ENCODE measurements at places on chromosomes 3 and 15.

DNA sequence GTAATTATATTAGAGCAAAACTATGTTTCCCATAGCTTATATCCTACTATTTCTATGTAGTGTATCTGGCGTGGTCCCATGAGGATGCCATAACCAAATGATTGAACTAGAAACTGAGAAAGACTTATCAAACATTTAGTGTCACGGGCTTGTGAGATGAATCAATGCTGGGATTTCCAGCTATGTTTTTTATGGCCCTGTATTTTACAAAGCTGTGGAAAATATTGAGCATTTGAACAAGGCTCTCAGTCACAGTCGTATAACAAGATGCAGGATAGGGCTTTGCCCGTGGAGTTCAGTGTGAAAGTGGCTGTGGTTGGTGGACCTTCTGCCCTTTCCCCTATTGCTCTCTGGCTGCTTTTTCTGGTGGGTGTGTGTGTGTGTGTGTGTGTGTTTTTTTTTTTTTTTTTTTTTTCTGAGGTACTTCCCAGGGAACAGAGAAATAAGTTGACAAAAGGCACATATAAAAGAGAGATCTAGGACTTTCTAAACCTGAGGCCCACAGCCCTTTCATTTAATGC is 60.7 kb downstream of the CACNA1D start:
- no peak for DNase-seq

- peak; percentile 69 for DNase-seq
Observed at GRCh38 chr15:68795298-68795848, 25.3 kb downstream of the ANP32A start.

DNA sequence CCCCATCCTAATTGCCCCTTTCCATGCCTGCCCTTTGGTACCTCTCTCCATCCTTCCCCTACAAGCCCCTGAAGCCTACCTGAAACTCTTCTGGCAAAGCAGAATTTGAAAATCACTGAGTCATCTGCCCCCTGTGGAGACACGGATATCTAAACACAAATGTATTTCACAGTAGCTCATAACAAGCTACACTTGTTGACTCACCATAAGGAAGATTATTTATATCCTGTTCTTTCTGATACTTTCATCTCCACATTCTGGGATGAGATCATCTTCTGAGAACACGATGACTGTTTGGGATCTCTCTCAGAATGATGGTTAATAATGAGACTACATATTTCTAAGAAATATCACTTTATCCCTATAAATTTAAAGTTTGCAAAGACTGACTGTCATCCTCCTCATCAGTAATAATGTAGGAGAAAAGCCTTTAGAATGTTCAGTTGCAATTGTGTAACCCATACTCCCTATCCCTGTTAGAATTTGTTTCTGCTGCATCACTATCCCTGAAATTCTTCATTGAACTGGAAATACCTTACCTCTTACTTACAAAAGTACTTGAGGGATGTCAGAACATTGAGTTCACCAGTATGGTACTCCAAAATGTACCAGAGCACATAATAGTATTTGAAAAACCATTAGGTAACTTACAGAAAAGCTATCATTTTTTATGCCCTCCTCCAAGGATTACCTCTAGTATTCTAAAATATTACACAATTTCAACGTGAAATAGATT is 116.1 kb upstream of the IL12A start:
- DNase-seq = peak; percentile 86

DNA sequence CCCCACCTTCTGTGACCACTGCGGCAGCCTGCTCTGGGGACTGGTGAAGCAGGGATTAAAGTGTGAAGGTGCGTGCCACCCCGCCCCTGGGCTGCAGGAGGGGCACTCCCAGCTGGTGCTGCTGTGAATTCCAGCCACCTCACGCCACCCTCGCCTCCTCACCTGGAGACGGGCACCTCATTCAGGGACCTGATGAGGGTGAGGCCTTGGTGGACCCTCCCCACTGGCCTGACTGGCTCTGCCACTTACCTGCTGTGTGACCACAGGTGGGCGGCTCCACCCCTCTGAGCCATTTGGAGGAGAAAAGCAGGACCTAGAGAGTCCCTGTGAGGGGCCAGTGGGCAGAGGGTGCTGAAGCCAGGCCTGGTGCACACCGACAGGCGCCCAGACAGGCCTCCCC is 22.5 kb downstream of the PRKCD start:
- no peak for DNase-seq

DNA sequence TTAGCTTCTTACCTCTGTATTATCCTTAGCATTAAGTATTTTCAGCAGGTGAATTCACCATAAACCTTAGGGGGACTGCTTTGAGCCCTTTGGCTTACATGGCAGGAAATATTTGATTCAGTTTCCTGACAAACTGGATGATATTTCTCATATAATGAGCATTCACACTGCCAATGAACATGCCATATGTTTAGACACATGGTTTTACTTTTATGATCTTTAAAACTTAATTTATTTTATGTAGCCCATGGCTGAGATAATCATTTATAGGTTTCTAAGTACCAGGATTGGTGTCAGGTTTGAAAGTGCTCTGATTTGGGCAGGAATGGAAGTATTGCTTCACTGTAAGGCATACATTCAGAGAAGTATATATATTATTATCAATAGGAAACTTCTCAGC is 319.1 kb downstream of the ZPLD1 start:
- no peak for DNase-seq

DNA sequence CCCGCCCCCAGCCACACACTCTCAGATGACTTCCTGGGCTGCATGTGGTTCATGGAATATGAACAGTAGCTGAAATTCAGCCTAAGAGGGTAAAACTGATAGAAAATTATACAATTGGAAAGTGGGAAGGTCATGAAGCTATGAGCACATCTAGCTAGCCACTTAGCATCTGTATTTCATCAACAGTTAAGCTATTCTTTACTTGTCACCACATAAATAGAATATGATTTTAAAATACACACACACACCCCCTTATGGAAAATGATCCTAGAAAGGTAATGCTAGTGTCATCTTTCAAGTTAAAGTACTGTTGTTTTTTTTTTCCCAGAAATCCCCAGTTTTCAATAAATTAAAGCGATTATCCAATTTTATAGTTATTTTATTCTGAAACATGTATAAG is 3.6 kb downstream of the MAP4 start:
- no peak for DNase-seq

GRCh38 chr3:179288845-179289244 is 34.0 kb upstream of the ZNF639 start:
- DNase-seq = no peak

- DNase-seq = no peak
Observed at GRCh38 chr3:150264561-150265279, 143.4 kb upstream of the TSC22D2 start.

GRCh38 chr3:195558602-195559001 is 15.5 kb upstream of the PPP1R2 start:
- DNase-seq = peak; percentile 69

GRCh38 chr3:116067326-116067725 is 378.0 kb downstream of the LSAMP start:
- no peak for DNase-seq

DNA sequence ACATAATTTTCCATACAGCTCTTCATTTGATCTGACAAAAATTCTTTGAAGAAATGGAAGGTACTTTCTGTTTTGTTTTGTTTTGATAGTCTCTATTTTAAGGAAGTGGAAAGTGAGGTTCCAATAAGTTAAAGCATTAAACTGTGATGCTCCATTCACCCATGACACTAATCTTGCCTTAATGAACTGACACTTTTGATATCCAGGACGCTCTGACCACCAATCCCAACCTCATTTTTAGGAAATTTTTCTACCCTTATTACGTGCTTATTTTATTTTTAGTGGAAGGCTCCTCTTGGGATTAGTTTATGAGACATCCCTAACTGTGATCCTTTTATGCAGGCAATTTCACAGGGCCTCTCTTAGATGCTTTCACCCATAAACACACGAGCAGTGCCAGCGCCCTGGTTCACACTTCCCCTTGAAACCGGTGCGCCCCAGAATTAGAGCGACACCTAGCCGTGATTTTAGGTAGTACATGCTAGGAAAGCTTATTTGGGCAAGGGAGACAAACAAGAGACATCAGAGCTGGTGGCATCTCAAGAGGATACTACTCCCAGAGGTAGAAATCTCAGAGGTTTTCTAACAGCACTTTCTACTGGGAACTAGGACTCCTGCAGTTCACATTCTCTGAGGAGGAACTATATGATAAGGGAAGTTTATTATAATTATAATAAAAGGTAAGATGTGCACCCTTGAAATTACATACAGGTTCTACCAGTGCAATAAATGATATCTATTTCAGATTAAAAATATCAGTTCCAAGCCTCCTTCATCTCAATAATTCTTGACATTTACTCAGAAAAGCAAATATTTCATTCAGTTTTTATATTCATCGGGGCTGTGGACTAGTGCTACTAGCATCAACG is 173.9 kb downstream of the SLC9A9 start:
- peak; percentile 80 for DNase-seq

- peak; percentile 99 for DNase-seq
Observed at GRCh38 chr3:196688349-196688748, 23.7 kb downstream of the CEP19 start.

GRCh38 chr3:140748903-140749302 is 71.0 kb downstream of the TRIM42 start:
- DNase-seq = no peak

GRCh38 chr15:95439922-95440376 is 890.6 kb upstream of the NR2F2 start:
- DNase-seq = no peak

DNA sequence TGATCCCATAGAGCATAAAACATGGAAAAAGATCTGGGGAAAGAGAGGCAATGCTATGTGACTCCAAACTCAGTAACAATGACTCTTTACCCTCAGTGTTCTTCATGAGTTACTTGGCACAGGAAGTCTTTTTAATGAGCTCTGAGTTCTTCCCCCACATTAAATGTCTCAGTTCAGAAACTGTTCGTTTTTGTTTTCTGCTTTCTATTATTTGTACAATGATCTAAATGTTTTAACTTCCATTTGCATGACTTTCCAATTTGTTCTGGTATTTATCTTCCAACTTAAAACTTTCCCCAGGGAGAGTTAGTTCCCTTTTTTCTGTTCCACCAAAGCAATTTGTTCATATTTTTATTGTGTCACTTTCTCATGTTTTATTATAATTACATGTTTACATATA is 177.0 kb upstream of the ZBTB20 start:
- DNase-seq = no peak

DNA sequence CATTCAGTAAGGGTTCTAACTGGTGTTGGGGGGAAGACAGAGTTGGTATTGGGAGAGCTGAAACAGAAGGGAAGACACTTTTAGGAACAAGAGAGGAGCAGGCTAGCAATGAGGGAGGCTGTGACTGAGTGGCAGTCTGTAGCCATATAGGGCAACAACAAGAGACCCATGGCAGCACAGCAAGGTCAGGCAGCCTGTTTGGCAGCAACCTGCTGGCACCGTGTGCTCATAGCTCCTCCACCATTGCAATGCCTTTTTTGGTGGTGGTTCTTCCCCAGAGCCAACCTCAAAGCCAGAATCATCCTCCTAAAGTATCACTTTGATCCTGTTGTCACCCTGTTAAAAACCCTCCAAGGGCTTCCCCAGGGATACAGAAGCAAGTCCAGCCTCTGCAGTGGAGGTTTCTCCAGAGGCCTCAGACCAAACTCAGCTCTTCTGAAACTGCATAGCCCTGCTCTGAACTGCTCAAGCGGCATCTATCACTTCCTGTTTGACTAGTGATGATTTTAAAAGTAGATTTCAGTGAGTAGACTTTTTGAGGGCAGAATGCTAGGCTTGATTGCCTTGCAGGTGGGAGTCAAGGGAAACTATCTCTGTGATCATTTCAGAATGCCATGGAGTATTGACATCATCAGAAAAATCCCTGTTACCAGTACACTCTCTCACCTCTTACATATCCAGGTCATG is 176.9 kb downstream of the STAC start:
- no peak for DNase-seq

GRCh38 chr3:143443851-143444331 is 324.3 kb downstream of the CHST2 start:
- DNase-seq = peak; percentile 99

GRCh38 chr3:79233431-79234060 is 534.3 kb downstream of the ROBO1 start:
- DNase-seq = peak; percentile 4

DNA sequence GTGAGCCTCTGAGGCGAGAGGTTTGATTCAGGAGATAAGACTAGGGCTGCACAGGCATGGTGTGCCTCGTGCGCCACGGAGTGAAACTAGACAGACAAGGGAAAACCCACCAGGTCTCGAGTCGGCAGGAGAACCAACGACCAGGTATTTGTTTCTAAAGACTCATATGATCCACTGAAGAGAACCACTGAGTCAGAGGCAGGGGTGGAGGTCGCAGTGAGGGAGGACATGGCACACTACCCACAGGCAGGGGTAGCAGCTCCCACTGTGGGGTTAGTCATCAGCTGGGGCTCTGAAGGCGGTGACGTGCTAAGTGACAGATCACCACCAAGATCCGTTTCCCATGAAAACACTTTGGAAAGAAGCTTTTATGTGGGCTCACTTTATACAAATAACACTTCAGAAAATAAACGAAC is 45.7 kb downstream of the CHSY1 start:
- peak; percentile 46 for DNase-seq

GRCh38 chr3:189144645-189145044 is 27.1 kb upstream of the TPRG1 start:
- DNase-seq = peak; percentile 64

DNA sequence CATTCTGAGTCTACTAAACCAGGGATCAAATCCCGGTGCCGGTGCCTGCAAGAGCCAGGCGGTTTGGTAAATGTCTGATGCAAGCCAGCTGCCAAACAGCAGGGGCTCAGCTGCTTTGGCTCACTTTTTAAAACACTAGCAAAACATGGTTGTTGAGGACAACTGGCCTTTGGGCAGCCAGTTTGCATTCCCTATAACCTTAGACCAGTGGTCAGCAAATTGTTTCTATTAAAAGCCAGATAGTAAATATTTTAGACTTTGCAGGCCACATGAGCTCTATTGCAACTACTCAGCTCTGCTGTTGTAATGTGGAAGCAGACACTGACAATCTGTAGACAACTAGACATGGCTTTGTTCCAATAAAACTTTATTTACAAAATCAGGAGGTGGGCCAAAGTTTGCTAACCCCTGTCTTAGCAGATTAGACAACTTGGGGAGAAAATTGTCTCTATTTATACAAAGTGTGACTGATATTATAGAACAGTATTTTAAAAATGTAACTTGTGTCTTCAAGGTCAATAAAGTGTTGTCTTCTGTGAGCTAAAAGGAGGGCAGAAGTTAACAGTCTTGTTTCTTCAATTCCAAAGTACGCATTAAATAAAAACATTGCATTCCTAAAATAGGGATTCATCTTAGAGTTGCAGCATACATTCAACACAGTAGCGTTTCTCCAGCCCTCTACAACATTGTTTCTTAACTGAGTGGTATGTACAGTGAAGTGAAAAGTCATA is 67.6 kb downstream of the SSUH2 start:
- peak; percentile 61 for DNase-seq

- no peak for DNase-seq
Observed at GRCh38 chr15:79973456-79974195, 2.6 kb upstream of the BCL2A1 start.

All from fibroblast of pulmonary artery (primary cell).